H1 (cell line): ENCODE measurements at places on chromosomes 11 and 22.

- no peak for DNase-seq
Observed at GRCh38 chr22:32777987-32778386, 23.5 kb upstream of the TIMP3 start.

DNA sequence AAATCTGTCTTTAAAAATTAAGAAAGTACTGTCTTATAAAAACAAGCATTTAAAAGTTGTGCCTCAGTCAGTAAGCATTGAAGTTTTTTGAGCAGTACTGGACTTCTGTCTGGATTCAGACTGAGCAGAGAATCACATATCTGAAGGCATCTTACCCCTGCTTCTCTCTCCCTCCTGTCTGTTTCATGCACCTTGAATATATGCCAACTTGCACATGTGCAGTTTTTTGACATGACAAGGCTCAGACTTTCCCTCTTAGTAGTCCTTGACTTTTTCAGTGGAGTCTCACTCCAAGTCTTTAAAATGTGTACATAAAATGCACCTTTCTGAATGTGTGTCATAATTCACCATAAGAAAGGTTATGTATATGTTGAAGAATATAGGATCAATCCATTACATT is 19.8 kb downstream of the SPECC1L start:
- no peak for DNase-seq

DNA sequence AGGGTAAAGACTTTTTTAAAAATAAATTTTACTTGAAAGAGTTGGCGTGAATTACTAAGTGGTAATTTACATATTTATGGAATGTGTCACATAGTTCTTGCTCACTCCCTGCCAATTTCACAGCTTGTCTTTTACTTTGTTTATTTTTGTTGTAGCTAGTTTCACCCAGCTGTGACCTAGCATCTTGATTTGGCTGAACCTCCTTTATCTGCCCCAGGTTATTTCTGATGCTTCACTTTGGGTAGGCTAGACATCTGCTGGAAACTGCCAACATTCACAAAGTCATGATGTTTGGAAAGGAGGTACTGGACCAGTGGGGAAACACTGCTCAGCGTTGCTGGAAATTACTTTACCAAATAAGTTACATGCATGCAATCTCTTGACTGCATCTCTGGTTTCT is 1676.0 kb upstream of the RAG2 start:
- no peak for DNase-seq

GRCh38 chr11:32779136-32779535 is 15.3 kb downstream of the CCDC73 start:
- no peak for DNase-seq

GRCh38 chr11:29217901-29218300 is 798.9 kb downstream of the KCNA4 start:
- no peak for DNase-seq

GRCh38 chr11:78432956-78433355 is 15.3 kb upstream of the GAB2 start:
- DNase-seq, result no peak

- DNase-seq, result no peak
Observed at GRCh38 chr11:57402188-57403002, 11.9 kb upstream of the PRG2 start.

DNA sequence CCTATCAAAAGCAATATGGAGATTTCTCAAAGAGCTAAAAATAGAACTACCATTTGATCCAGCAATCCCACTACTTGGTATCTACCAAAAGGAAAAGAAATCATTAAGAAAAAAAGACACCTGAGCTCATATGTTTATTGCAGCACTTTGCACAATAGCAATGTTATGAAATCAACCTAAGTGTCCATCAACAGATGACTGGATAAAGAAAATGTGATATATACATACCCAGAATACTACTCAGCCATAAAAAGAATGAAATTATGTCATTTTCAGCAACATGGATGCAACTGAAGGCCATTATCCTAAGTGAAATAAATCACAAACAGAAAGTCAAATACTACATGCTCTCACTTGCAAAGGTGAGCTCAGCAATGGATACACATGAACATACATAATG is 1565.5 kb upstream of the RAG2 start:
- DNase-seq, result no peak

- DNase-seq, result no peak
Observed at GRCh38 chr11:44430140-44430539, 120.2 kb upstream of the ALX4 start.

DNA sequence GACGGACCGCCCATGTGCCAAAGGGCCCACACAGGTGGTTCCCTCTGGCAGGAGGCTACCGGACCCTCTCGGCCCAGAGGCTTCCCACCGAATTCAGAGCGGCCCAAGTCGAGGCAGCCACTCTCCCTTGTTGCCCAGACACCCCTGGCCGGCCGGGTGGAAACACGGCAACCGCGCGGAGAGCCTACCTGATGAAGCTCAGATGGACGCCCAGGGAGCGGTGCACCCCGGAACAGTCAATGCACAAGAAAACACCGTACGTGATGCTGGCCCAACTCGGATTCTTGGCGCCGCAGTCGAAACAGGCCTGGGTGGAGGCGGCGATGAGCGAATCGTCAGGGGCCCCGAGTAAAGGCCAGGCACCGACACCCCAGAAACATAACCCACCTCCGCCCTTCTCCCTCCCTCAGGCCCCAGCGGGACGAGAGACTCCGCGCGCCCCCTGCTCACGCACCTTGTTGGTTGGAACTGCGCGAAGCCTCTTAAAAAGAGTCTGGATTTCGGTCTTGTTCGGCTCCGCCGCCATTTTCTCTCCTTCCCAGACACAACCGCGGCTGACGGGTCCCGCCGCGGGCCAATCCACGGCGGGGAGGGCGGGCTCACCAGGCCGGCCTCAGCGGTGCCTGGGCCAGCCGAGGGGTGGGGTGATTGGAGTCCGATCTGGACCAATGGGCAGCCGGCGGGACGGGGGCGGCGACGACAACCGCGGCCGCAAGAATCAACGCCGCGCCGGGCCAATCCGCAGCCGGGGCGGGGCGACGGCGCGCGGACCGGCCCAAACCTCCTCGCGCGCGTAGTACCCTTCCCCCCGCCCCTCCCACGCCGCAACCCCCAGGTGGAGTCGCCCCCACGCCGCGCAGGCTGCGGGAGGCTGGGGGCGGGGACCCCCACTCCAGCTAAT is at the start of gene ARFGAP2:
TSS of gene ARFGAP2 (minus strand) at position 552 of the 901 bp plus-strand sequence. CDS start at position 526, 26 bp downstream.
- peak; percentile 93 for DNase-seq

DNA sequence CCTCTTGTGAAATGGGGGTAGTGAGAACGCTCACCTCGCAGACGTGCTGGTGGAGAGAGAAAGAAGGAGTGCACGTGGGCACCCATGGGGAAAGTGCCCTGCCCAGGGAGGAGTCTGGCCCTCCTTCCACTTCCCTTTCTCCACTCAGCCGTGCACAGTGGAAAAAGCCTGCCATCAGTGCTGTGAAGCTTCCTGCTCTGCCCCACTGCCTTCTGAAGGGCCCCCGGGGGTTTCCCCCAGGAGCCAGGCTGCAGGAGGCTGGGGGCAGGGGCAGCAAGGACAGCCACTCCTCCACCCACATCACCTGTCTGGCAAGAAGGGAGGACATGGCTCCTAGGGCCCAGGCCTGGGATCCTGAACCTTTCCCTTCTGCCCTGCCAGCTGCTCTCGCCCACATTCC is 7.6 kb downstream of the TP53I11 start:
- DNase-seq, result no peak

- DNase-seq, result no peak
Observed at GRCh38 chr11:35090125-35090524, 48.8 kb upstream of the CD44 start.

DNA sequence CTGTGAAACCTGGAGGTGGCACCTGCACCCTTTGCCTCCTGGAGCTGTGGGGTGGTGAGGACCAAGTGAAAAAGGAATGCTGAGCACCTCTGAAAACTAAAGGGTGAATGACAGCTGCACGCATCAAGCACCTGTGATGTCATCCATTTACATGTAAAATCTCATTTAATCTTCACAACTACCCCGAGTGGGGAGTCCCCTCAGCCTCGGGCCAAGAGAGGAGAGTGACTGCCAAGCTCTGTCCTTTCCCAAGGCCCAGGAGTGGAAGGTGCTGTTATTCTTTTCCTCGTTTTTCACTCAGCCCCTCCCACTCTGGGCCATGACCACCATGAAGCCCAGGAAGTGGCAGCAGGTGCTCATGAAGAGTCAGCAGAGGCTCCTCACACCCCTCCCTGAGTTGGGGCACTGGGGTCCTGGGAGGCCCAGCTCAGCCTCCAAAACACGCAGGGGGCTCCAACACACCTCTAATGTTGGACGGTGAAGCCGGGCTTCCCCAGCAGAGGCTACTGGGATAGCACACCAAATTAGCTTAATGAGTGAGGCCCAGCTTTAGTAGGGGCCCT is 35.7 kb downstream of the NECTIN1 start:
- no peak for DNase-seq

DNA sequence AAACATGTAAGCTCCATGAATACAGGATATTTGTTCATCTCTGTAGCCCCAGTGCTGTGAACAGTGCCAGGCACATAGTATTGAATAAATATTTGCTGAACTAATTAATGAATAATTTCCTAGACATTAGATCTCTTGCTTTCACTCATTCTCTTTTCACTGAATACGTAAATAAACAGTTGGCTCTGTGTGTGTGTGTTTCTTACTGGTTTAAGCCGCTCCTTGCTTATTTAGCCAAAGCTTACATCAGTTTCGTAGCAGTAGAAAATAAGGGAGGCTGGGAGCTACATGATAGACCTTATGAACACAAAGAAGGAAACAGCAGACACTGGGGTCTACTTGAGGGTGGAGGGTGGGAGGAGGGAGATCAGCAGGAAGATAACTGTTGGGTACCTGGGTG is 17.2 kb downstream of the KREMEN1 start:
- no peak for DNase-seq

DNA sequence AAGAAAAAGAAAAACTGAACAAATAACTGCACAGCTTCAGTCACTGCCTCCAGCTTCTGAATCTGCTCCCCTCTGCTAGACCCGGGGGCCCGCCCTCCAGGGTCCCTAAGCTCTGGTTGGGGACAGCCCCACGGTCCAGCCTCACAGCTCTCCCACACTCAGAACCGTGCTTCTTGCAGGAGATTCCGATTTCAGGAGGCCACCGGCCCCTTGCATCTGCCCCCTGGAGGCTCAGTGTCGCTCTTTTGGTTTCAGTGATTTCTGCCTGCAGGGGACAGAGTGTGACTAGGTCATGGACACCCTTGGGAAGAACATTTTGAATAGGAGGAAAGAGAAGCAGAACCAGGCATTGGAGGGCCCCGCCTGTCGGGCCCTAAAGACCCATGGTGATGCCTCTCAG is 23.1 kb upstream of the RPS3 start:
- DNase-seq, result no peak

- no peak for DNase-seq
Observed at GRCh38 chr11:109788948-109789490, 304.2 kb upstream of the ZC3H12C start.

- DNase-seq, result no peak
Observed at GRCh38 chr11:2136209-2136951, 2.8 kb downstream of the IGF2 start.

GRCh38 chr11:13127161-13127560 is 118.0 kb downstream of the RASSF10 start:
- DNase-seq, result no peak

DNA sequence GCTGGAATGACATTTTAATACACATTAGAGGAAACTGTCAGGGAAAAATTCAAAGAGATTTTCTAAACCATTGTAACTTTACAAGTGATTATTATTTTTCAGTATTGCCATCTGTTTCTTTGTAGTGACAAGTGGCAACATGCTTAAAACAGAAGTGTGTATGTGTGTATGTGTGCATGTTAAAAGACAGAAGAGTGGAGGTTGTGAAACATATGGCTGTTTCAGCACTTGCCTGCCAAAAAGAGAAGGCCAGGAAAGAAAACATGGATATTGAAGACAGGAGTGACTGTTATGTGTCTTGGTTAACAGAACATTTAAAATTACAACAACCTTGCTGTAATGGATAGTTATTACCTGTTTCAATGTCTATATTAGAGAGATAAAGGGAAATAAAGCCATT is 24.3 kb upstream of the VWA5A start:
- no peak for DNase-seq

GRCh38 chr11:76523786-76524436 is 79.1 kb downstream of the EMSY start:
- no peak for DNase-seq

- no peak for DNase-seq
Observed at GRCh38 chr22:20438427-20438677, 727 bp upstream of the SCARF2 start.

GRCh38 chr22:20206709-20207215 is 55.9 kb upstream of the CCDC188 start:
- DNase-seq, result no peak

GRCh38 chr22:45897736-45898135 is 79.2 kb downstream of the WNT7B start:
- DNase-seq, result no peak

DNA sequence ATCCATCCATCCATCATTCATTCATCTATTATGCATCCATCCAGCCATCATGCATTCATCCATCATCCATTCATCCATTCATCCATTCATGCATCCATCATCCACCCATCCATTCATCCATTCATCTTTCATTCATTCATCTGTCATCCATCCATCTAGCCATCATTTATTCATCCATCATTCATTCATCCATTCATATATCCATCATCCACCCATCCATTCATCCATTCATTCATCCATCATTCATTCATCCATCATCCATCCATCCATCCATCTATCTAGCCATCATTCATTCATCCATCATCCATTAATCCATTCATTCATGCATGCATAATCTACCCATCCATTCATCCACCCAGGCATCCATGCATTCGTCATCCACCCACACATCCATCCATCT is 1450.3 kb downstream of the TBC1D22A start:
- no peak for DNase-seq

DNA sequence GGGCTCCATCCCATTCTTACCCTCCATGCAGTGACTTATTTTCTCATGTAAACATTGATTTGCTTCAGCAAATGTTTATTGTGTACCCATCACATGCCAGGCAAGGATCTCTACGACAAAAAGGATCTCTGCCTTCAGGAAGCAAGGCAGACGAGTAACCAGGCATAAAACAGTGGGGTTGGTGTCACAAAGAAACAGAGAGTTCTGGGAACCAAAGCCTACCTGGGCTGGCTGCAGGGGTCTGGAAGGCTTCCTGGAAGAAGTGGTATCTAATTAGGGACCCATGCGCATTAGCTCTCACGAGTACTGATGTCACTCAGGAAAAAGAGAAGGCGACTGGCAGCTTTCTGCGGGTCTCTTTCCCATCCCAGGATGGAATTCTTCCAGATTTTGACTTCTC is 44.5 kb downstream of the KIAA1671 start:
- no peak for DNase-seq

DNA sequence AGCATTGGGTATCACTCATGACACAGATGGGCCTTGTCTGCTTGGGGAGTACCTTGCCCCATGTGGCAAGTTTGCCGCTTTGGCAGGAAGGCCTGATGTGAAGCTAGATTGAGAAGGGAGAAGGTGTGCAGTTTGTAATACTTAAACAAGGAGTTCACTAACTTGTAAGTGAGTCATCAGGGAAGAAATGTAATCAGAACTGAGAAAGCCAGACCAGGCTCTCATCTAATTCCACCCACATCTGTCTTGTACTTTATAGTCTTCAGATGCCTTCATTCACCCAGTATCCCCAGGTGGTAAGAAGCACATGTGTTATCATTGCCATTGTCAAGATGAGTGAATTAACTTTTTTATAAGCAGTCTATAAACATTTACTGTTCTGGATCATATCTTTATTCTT is 116.0 kb upstream of the DDI1 start:
- no peak for DNase-seq

- no peak for DNase-seq
Observed at GRCh38 chr22:43274595-43275240, 68.5 kb downstream of the SCUBE1 start.

GRCh38 chr11:86459682-86460460 is 85.2 kb downstream of the CCDC81 start:
- DNase-seq, result no peak

- DNase-seq, result no peak
Observed at GRCh38 chr22:31715147-31715778, 34.7 kb downstream of the PRR14L start.
